ENCODE measurements at places on chromosomes 2 and 18. TPM values are rescaled to one million over a fixed set of nuclear protein-coding genes. Genes with fewer than 3 reads are reported as not detected.

Gene PRLH
- not detected for total RNA-seq

Gene LIMS3
- 0.18 TPM for total RNA-seq

Gene SMYD1
- total RNA-seq: not detected

Gene IL1RL1
- total RNA-seq: 0.26 TPM

Gene ALLC
- total RNA-seq: not detected

Gene IL1F10
- total RNA-seq: not detected

Gene NOL4
- total RNA-seq: not detected

Gene TCF7L1
- not detected for total RNA-seq

Gene CABLES1
- total RNA-seq: 3.7 TPM

Gene GPR35
- 4.1 TPM for total RNA-seq

- H3K27ac ChIP-seq: no peak overlapping the region
- H3K4me1 ChIP-seq: no peaks in the 10 kb centered on the region
- no peak for DNase-seq
- H3K4me3 ChIP-seq: no peak overlapping the region
These were observed 12.3 kb downstream of the MOGAT1 start for GRCh38 chr2:222683805-222684204.

DNA sequence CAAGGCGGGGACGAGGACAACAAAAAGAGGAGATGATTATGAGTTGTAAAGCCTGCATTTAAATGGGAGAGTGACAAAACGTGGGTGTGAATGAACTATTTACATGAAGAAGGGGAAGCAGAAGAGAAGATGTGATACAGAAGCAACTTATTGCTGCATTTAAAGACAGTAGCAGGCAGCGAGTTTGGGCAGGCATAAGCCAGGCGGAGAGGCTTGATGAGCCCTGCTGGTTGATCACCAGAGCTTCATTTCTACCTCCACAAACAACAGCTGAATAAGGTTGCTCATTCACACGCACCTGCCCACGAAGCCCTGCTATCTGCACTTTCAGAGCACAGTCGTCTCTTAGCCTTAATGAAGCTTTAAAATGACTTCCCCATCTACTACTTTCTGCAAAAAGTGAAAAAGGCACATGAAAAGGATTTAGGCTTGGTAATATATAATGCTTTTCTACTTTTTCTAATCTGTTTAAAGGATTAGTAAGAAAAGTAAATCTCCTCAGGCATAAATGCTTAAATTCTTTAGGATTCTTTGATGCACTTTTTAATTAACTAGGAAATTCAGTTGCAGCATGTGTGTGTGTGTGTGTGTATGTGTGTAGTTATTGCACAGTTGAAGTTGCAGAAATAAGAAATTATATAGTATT, 3.1 kb downstream of the SLC38A11 start:
- no peak overlapping the region for H3K4me3 ChIP-seq
- H3K27ac ChIP-seq: no peak overlapping the region
- no peaks in the 10 kb centered on the region for H3K36me3 ChIP-seq
- peaks cover 13% of the 10 kb centered on the region for H3K27me3 ChIP-seq
- peaks cover 2% of the 10 kb centered on the region for H3K4me1 ChIP-seq

DNA sequence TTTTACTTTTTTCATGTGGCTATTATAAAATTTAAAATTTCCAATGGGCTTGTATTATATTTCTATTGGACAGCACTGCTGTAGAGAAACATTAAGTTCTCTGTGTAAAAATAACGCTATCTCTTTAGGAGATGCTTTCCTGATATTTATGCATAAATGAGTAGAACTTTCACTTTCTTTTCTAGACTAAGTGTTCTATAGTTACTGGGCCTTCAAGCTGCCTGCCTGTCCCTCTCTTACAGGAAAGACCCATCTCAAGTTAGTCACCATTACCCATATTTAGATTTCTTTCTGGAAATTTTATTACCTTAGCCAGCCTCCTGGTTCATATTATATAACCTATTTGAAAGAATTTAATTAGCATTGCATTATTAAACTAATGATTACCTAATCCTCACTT, 4.8 kb downstream of the ITGA4 start:
- peak; percentile 22 for DNase-seq
- H3K27ac ChIP-seq: peak overlapping the region; percentile 5
- H3K36me3 ChIP-seq: peaks cover 23% of the 10 kb centered on the region

DNA sequence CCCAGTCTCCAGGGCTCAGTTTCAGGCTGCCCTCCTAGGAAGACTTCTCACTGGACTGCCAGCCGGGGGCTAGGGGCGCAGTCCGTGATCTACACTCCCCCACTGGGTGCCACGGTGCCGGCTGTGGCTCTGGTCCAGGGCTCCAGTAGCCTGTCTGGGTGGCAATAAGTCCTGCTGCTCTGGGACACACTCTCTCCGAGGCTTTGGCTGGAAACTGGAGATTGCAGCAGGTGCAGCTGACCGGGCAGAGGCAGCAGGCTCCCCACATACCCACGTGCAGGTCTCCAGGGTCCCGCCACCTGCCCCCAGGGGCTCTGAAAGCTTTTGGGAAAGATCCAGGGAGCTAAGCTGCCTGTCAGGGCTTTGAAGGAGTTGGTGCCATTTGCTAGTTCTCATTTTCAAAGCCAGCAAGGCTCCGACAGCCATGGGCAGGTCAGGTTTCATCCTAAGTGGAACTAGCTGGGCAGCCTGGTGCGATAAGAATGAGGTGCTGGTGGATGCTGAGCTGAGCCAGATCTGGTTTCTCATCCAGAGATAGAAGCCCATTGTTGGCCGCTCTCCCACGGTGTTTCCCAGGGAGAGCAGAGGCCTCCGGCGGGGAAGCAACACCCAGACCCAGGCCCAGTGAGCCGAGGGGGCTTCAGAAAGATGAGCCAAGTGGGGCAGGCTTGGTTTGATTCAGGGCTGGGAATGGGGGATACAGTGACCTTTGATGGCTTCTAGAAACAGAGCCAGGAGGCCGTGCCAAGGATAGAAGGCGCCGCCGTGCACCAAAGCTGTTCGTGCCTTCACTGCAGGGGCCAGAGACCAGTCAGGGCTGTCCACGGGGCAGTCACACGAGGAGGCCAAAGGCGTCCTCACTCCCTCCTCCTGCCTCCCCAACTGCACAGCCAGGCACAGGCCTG, 141.7 kb upstream of the GPC1 start:
- no peaks in the 10 kb centered on the region for H3K4me1 ChIP-seq
- no peak overlapping the region for H3K27ac ChIP-seq
- H3K4me3 ChIP-seq: no peak overlapping the region

DNA sequence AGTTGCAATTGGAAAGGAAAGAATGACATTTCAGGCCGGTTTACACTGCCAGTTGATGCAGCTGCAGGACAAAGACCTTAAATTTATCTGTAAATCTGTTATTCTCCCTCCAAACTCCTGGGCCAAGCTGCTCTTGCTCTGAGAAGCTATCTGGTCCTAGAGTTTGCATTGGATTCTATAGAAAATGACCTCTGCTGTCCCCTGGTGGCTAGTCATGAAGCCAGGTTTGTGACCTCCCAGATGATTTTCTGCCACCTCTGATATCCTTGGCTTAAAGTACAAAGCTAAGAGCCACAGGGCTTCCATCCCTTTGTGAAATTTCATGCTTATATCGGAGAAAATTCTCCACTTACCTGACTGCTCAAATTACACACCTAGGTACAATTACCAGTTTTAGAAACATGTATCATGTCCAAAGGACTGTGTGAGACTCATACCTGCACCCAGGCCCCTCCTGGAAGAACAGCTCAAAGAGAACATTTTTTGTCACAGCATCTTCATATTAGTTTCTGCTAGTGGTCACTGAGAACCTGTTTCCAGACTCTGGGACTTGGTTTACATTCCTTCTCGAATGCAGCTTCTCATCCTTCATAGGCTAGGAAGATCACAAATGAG, 28.9 kb upstream of the IER3IP1 start:
- DNase-seq: peak; percentile 59
- peaks cover 7% of the 10 kb centered on the region for H3K27me3 ChIP-seq
- H3K36me3 ChIP-seq: no peaks in the 10 kb centered on the region
- H3K27ac ChIP-seq: no peak overlapping the region

- no peak overlapping the region for H3K4me3 ChIP-seq
- DNase-seq: no peak
- no peak overlapping the region for H3K27ac ChIP-seq
- H3K27me3 ChIP-seq: no peaks in the 10 kb centered on the region
These were observed 64.0 kb downstream of the SPIRE1 start for GRCh38 chr18:12593866-12594265.

DNA sequence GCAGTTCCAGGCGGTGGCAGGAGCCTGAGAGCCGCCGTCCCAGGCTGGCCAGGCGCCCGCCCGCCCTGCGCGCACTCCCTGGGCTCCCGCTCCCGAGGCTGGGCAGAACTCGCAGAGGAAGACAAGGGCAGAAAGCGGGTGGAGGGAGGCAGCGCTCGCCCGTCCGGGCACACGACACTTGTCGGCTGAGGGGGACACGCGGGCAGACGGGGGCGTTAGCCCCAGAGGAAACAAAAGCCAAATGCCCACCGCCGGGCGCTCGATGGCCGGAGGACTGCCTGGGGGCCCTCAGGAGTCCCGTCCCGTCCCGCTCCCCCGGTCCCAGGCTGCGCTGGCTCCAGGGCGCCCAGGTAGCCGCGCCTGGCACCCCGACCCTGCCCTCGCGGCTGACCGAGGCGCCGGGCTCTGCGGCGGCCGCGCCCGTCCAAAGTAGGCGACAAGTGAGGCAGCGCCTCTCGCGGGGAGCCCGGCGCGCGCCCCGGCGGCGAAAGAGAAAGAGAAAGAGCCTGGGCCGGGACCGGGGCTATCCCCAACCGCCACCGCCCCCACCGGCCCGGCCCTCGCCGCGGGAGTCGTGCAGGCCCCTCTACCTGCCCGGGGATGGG, 491 bp downstream of the L3MBTL4 start:
- H3K27ac ChIP-seq: no peak overlapping the region
- H3K36me3 ChIP-seq: peaks cover 5% of the 10 kb centered on the region
- H3K4me1 ChIP-seq: peaks cover 8% of the 10 kb centered on the region
- peaks cover 34% of the 10 kb centered on the region for H3K27me3 ChIP-seq
- DNase-seq: peak; percentile 73

DNA sequence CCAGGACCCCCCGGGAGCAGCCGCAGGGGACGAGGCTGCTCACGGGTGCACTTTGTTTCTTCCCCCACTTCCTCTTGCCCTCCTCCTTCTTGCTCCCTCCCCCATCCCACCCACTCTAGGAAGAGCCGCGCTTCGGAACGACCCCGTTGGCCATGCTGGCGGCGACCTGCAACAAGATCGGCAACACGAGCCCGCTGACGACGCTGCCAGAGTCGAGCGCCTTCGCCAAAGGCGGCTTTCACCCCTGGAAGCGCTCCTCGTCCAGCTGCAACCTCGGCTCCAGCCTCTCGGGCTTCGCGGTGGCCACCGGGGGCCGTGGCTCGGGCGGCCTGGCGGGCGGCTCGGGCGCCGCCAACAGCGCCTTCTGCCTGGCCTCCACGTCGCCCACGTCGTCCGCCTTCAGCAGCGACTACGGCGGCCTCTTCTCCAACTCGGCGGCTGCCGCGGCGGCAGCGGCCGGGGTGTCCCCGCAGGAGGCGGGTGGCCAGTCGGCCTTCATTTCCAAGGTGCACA, 1.3 kb downstream of the SP9 start:
- H3K4me1 ChIP-seq: peaks cover 33% of the 10 kb centered on the region
- peaks cover 63% of the 10 kb centered on the region for H3K27me3 ChIP-seq
- no peak overlapping the region for H3K27ac ChIP-seq
- peak overlapping the region; percentile 59 for H3K4me3 ChIP-seq

- H3K36me3 ChIP-seq: peaks cover 10% of the 10 kb centered on the region
- no peaks in the 10 kb centered on the region for H3K4me1 ChIP-seq
- no peaks in the 10 kb centered on the region for H3K27me3 ChIP-seq
- H3K27ac ChIP-seq: no peak overlapping the region
These were observed 32.8 kb downstream of the IMPA2 start for GRCh38 chr18:12014086-12014485.

- H3K27me3 ChIP-seq: no peaks in the 10 kb centered on the region
- H3K36me3 ChIP-seq: no peaks in the 10 kb centered on the region
- DNase-seq: no peak
- H3K4me3 ChIP-seq: no peak overlapping the region
These were observed 75.8 kb downstream of the RDH14 start for GRCh38 chr2:18484625-18485024.

GRCh38 chr2:220787251-220787650, 784.9 kb downstream of the EPHA4 start:
- H3K4me1 ChIP-seq: no peaks in the 10 kb centered on the region
- no peak for DNase-seq
- H3K36me3 ChIP-seq: no peaks in the 10 kb centered on the region
- H3K27ac ChIP-seq: no peak overlapping the region
- H3K4me3 ChIP-seq: no peak overlapping the region

DNA sequence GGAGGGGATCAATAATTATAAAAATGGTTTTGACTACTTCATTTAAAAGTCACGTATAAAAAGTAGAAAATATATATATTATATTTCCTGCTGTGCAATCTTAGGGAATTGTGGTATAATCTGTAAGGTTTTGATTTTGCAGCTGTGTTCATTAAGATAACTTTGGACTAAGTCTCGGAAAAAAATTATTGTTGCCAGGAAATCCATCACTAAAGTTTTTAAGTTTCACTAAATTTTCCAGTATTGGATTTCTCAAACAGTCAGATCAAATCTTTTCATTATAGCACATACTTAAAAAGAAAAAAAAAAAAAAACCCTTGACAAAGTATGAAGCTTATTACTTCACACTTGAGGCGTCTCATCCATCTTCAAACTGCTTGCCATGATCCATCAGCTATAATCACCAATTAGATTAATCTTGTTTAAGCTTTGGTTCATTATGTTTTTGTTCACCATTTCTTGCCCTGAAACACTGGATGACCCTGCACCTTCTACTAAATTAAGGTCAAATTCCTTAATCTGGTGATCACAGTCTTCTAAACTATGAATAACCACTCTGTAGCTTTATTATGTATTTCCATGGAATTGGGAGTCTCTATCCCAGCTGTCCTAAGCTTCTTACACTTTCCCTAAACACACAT, 326.6 kb upstream of the COL3A1 start:
- H3K27me3 ChIP-seq: no peaks in the 10 kb centered on the region
- H3K27ac ChIP-seq: no peak overlapping the region
- no peaks in the 10 kb centered on the region for H3K36me3 ChIP-seq
- no peaks in the 10 kb centered on the region for H3K4me1 ChIP-seq
- no peak for DNase-seq

DNA sequence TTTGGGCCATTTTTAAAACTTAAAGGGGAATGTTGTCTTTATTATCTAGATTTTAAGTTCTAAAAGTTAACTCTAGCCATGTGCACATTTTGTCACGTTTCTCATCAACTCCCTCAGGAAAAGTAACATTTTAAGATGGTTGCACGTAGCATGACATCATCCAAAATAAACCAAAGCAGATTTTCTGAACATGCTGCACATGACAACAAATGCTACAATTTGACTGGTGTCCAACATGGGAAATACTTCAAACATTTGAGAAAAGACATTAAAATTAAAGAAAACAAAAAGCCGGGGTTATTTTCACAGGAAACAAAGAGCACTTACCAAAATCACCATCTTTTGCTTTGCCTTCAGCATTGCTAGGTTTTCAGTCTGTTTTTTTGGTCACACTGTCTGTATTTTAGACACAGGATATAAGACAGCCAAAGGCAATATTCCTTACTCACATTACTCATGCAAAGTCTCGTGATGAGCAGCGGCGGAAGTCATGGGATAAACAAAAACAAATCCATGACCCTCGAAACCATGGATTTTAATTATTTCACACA, 51.3 kb upstream of the RND3 start:
- no peaks in the 10 kb centered on the region for H3K36me3 ChIP-seq
- H3K27ac ChIP-seq: no peak overlapping the region
- no peak for DNase-seq
- no peaks in the 10 kb centered on the region for H3K27me3 ChIP-seq
- H3K4me3 ChIP-seq: no peak overlapping the region

GRCh38 chr18:42936289-42936688, 179.2 kb downstream of the RIT2 start:
- no peaks in the 10 kb centered on the region for H3K4me1 ChIP-seq
- H3K27ac ChIP-seq: no peak overlapping the region
- H3K4me3 ChIP-seq: no peak overlapping the region
